ENCODE measurements at places on chromosomes 5 and 9. TPM values are rescaled to one million over a fixed set of nuclear protein-coding genes. Genes with fewer than 3 reads are reported as not detected.

Gene TLR4
- 6.2 TPM for polyA plus RNA-seq

Gene WDR38
- not detected for polyA plus RNA-seq

Gene TEK
- polyA plus RNA-seq, result 14.6 TPM

Gene RASEF
- polyA plus RNA-seq, result 11.5 TPM

Gene UBTD2
- polyA plus RNA-seq, result 43.6 TPM

Gene LHX3
- polyA plus RNA-seq, result not detected

DNA sequence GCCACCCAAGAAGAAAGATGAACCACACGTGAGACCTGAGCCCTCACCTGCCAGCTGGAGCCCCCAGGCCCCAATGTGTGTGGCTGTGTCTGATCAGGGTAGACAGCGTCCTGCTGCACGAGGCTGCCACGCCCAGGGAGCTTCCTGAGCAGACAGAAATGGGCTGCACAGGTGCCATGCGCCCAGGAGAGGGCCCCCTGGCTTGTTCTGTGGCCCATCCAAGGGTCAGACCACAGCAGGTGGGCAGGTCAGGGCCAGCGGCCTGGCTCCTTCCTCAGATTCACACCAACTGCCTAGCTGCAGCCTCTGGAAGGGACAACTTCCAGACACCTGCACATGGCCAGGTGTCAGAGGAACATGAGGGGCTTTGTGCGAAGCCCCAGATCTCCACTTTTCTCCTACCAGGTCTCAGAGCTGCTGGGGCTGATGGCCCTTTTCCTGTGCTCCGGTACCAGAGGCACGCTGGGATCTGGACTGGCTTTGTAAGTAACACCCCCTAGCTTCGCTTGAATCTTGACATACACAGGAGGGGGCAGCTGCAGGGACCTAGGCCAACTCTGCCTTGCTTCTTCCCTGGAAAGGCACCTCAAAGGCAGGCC is 10.8 kb downstream of the SARDH start:
- DNase-seq, result no peak

DNA sequence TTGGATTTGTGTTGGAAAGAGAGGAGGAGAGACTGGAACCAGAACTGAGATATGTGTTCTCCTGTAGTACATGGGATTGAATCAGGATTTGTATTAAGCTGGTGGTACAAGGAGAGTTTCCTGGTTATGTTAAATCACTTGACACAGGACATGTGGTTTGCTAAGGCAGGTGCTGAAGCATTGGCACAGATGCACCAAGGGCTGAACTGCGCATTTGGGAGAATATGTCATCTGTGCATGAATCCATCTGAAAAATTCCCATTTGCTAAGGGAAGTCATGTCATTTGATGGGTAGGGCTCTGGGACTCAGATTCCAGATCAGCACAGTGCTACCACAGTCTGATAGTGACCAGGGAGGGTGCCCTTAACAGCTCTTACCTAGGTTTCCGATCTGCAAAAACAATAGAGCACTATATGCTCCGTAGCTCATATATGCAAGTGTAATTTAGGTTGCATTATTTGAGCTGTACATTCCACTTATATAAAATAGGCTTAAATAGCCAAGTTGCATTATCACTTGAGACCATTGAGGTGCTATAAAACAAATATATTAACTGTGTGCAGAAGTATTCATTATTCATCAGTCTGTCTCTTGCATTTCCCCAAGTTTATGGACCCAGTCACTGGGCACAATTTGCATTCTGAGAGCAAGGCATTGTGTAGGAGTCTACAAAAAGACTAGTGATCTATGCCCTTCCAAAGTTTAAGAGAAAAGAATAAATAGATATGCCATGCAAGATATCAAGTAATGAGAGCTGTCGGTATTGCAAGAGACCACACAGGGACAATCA is 55.2 kb downstream of the ADAMTS16 start:
- no peak for DNase-seq

- DNase-seq, result no peak
These were observed 43.3 kb downstream of the ANKRD33B start for GRCh38 chr5:10607023-10607665.

GRCh38 chr9:99433095-99433494 is 211.0 kb downstream of the SEC61B start:
- no peak for DNase-seq

- DNase-seq, result no peak
These were observed 1.8 kb downstream of the PRR7 start for GRCh38 chr5:177448244-177448950.

DNA sequence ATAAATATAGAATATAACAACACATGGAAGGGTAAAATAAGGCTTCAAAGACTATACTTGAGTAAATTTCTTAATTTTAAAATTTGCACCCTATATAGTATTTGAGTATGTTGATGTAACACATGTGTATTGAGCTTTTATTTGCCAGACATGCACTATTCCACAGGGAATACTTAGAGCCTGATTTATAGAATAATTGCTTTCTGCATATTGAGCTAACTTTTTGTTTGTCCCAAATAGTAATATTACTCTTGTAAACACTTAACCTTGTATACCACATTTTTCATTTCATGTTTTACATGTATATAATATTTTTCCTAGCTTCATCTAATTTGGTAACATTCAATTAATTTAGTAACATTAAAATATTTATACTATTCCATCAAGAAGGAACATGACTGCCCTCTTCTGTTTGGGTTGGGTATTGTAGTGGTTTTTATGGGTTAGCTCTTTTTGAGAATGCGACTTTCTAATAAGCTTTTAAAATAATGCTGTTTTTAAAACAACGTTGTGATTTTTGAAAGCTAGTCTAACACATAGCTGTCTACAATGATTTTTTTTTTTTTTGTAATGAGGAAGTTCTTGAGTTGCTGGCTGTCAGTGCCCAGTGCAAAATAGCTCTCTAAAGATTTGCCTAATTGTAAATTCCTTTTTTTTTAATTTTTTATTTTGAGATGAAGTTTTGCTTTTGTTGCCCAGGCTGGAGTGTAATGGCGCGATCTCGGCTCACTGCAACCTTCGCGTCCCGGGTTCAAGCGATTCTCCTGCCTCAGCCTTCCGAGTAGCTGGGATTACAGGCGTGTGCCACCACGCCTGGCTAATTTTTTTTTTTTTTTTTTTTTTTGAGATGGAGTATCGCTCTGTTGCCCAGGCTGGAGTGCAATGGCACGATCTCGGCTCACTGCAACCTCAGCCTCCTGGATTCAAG is 4.8 kb downstream of the SUB1 start:
- peak; percentile 34 for DNase-seq

DNA sequence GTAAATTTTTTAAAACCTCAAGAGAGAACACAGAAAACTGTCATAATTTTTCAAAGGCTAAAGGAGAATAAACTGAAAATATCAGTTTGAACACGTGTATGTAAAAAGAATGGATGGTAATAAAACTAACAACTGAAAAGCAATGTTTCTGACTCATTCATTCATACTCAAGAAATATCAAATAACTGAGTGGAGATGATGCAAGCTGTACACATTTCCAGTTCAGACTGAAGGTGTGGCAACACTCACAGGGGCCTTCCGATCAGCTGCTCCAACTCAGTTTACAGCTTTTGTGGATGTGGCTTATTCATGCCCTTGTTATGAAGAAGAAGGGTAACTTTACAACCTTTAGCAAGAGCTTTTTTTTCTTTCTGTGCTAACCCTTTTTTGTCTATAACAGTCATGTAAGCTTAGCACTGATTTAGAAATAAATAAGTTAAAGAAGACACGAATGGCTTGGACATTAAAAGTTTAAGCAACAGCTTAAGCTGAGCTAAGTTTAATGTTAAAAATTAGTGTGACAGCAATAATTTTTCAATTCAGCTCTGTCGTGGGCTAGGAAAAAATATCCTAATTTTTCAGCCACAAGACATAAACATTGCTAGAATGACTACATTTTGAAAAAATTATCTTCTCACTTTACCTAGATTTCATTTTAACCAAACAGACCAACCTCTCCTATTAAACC is 453.5 kb downstream of the RAB3C start:
- DNase-seq, result peak; percentile 88

GRCh38 chr9:134687556-134687955 is 46.0 kb downstream of the COL5A1 start:
- no peak for DNase-seq

DNA sequence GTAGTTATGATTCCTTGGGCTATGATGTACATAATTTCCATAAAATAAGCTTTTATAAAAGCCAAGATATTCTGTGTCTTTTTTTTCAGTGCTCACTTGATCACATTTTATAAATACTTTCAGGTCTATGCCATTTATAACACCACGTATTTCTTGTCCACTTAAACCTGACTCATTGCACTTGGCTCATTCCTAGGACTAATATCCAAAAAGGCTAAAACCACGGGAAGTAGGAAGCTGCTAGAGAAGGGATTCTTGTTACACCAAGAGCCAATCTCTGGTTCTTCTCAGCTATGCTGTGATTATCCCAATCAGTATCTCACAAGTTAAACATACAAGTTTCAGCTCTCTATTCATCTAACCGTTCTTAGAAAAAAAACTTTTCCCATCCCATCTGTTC is 80.4 kb upstream of the CDH6 start:
- no peak for DNase-seq

DNA sequence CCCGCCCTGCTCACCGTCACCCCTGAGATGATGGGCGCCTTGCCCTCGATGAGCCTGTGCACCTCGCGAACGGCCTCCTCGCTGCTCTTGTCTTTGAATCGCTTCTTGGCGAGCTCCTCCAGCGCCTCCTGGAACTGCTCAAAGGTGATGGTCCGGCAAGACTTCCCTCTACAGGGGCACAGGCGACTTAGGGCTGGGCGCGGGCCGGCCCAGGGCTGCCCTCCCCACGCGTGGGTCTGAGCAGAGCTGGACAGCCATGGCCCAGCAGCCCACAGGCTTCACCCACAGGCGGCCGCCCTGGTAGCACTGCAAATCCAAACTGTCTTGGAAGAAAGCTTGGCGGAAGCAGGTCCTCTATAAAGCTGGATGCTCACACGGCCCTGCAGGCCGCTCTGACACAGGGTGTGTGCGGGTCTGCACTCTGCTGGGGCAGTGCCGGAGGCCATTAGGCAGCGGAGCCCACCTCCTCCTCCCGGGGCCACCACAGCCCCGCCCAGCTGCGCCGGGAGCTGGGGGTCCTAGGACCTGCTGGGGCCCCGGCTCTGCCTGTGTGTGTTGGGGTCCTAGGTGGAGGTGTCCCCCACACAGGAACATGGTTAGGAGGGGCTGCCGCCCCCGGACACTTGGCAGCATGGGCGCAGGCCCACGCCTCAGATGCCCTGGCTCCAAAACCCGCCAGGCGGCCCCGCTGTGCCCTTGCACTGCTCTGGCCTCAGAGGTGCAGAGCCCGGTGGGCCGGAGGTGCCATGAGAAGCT is 27.0 kb downstream of the TPPP start:
- DNase-seq, result no peak

- peak; percentile 26 for DNase-seq
These were observed 705 bp downstream of the PWWP2A start for GRCh38 chr5:160118349-160119141.

Gene MAPK9
- 29.8 TPM for polyA plus RNA-seq

DNA sequence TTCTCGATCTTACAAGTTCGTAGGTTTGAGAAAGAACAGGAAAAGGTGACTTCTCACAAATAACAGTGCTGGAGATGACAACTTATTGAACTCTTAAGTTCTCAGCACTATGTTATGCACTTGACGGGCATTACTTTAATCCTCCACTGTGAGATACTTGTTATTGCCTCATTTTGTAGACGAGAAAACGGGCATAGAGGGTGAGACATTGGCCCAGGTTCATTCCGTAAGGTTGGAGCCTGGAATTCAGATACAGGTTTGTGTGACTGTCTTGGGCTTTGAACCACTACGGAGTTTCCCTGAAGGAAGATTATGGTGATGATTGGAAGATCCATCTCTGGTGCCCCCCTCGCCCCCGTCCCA is 657 bp downstream of the MAT2B start:
- no peak for DNase-seq

DNA sequence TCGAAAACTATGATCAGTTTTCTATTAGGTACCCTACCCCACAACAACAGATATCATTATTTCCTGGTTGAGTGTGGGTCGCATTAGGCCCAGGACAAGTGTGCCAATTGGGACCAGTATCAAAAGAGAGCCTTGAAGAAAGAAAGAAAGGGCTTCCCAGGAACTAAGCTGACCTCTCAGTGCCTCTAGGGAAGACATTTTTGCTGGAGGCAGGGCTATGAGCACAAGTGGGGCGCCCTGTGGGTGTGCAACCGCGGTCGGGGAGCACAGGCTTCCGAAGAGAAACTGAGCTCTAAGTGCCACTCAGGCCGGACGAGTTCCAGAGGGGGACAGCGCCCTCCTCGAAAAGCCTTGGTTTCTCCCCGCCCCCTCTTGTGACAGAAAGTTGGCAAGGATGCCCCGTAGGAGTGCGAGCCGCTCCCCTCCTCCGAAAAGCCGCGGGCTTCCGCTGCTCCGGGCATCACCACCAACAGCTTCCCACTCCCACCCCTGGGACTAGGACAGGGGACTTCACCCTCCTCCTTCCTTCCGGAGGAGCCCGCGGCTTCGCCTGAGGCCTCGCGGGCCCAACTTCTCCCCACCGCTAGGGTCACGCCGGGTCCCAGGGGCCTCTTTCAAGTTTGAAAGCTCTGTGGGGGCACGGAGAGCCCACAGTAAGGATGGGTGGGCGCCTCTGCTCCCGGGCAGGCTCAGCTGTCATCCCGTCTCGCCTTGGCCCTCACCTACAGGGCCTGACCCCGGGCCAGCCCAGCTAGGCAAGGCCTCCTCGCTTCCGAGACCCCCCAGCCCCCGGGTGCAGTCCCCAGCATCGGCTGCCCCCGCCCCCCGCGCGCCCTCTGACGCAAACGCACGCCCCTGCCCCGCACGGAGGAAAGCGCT is 2.0 kb downstream of the NR2F1-AS1 start:
- DNase-seq, result peak; percentile 31

GRCh38 chr5:19880458-19880857 is 107.5 kb downstream of the CDH18 start:
- DNase-seq, result no peak

Gene TTF1
- 12.5 TPM for polyA plus RNA-seq

Gene C5orf47
- 0.06 TPM for polyA plus RNA-seq

DNA sequence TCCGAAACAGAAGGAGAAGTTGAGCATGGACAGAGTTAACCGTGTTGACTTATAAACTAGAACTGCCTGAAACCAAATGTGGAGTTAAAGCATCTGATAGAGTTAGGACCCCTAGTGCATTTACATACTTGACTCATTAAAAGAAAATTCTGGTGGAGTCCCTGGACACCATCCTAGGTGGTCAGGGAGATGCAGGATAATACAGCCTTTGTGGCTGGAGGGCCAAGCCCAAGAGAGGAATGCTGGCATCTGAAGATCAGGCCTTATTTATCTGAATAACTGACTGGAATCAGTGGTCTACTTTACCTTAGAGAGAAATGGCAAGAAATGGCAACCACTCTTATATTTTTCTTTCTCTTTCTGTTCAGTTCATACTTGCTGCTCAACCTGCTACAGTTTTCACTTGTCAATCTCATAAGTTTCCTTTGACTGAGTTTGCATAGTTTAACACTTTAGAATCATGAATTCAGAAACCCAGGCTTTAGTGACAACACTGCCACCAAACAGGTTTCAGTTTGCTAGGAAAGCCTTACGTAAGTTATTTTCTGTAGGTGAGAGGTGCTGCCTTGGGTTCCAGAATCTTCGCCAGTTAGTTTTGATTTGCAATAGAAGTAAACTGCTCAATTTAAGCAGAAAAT is 10.2 kb downstream of the CMYA5 start:
- no peak for DNase-seq
